ENCODE measurements at places on chromosomes 2 and 18. TPM values are rescaled to one million over a fixed set of nuclear protein-coding genes. Genes with fewer than 3 reads are reported as not detected.
A peak's percentile ranks its signal among the peaks of the same experiment; 100 is the strongest.

- DNase-seq: no peak
Measured at GRCh38 chr2:239876271-239876947, 148.7 kb downstream of the NDUFA10 start.

GRCh38 chr2:112840068-112840445, 3.5 kb upstream of the IL1B start:
- no peak for DNase-seq

DNA sequence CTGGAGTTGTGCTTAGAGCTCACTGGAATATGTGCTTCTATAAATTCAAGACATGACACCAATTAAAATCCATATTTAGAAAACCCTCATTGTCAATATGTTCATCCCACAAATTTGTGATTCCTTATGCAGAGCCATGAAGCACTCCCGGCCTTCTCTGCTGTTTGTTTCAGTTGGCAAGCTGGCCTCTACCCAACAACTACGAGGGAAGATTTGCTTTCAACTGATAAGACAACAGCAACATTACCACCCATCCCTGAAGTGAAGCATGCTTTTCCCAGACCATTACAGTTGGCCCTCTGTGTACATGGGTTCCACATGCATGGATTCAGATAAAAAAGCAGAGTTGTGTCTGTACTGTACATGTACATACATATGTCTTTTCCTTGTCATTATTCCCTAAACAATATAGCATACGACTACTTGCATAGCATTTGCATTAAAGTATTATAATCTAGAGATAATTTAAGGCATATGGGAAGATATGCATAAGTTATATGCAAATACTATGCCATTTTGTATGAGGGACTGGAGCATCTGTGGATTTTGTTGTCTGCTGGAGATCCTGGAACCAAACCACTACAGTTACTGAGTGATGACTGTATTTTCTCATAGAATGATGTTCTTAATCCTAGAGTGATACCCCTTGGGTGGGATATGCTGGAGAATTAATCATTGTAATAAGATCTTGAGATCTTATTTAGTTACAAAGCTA, 77.6 kb upstream of the MC2R start:
- DNase-seq: no peak

DNA sequence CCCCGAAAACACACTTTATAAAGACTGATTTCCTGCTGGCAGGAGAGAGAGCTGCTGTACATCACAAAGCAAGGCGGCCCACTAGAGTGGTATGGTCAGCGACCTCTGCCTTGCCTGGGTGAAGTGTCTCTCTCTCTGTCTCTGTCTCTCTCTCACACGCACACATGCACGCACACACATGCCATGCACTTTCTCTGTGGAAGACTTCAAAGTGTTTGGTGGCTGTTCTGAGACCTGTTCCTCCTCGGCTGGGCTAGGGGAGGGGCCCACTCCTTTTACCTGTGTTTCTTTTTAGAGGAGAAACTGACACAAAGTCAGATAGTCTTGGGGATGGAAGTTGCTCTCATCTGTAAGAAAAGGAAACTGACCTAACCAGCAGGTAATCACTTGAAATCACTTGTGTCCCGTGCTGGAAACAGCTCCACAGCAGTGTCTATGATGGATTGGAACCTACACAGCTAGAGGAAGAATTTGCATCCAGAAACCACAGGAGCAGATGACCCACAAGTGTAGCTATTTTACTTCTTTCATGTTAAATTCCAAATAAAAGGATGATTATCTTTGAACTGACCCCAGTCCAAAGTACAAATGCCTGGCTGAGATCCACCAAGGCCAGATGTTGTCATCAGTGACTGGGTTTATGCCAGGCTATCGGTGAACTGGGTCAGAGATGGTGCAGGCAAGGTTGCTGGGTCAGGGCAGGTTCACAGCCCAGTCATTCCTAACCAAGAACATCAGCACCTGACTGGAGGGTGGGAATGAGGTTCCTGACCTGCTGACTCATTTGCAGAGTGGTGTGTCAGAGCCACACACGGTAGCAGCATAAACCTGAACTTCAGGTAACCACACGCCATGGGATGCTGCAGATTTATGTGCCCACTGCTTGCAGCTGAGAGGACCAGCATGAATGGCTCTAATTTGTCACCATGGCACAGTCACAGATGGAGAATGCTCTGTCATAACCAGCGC, 63.0 kb downstream of the NPAS2 start:
- DNase-seq: peak; percentile 66

GRCh38 chr2:233929352-233930022, 12.3 kb downstream of the TRPM8 start:
- DNase-seq: no peak

DNA sequence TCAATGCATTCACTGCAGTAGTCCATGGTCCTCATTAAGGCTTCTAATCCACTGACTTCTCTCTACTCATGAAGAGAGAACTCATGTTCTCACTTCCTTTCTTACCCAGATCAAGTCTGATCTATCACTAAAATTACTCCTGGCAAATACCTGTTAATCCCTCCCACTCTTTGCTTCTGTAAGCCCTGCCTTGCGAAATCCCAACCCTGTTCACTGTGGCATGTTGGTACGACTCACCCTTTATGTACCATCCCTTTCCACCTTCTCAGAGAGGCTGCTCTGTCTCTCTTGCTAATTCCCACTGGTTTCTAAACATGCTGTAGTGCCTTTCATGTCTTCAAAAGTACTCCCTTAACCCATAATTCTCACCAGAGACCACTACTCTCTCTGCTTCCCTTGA, 272.2 kb upstream of the ACVR2A start:
- DNase-seq: no peak

DNA sequence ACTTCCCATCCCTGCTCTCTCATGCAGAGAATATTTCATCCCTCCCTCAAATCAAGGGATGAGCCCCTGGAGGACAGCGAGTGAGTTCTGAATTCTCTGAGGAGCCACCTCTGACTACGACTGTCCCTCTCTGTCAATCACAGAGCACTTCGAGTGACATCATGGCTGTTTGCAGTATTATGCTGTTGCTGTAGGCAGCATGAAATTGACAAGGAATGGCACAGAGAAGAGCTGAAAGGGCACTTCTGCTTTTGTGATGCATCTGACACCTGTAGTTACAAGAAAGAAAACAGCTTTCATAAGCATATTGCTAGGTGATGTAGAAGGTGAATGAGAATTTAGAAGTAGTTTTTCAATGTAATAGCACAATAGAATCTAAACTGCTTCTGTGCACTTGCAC, 166.9 kb downstream of the ARHGAP15 start:
- no peak for DNase-seq

DNA sequence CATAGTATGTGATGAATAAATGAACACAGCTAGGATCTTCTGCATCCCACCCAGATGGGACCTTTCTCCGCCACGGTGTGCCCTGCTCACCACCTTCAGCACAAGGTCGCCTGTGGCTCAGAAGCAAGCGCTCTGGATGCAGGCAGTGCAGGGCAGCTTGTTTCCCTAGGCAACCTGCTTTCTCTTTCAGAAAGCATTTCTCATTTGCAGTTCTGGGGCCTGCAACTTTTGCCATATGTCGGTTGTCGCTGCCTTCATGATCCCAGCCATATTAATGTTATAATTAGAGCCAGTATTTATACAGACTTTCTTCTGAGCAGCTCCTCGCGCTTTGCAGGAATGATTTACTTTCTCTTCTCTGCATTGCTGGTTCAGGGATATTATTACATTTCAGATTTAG, 692.8 kb downstream of the RNF144A start:
- no peak for DNase-seq

GRCh38 chr18:67961701-67962440, 445.4 kb upstream of the DSEL start:
- no peak for DNase-seq

DNA sequence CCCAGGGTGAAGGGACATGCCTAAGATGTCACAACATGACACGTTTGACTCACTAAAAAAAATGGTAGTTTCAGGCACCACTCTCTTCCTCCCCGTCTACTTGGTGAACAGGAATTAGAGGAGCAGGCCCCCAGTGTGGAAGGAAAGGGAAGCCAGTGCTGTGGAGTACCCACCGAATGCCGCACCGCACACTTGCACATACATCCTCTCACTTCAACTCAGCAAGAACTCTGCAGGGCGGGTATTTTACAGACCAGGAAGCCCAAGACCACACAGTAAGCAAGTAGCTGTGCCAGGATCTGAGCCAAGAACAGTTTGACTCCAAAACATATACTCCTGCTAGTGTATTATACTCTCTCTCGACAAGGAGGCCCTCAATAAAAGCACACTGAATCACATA, 69.8 kb downstream of the BCL2 start:
- DNase-seq: no peak

GRCh38 chr2:115603285-115603684, 1160.8 kb downstream of the DPP10 start:
- no peak for DNase-seq

DNA sequence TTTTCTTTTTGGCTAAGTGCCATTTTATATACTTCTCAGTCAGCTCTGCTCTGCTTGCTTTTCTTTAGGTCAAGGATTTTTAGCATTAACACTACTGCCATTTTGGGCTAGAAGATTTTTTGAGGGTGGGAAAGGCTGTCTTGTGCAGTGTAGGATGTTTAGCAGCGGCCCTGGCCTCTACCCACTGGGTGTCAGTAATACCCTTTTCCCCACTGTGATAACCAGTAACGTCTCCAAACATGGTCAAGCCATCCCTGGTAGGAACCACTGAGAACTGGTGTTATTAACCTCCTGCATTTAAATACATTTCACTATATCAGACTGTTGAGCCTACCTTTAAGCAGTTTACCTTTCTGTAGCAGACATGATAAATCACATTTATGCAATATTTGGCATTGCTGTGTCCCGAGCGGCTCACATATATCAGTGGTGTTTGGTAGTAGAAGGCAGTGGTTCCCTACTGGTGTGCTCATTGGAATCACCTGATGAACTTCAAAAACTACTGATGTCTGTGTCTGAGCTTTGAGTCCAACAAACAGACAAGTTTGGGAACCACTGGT, 70.5 kb downstream of the CEP192 start:
- DNase-seq: no peak

DNA sequence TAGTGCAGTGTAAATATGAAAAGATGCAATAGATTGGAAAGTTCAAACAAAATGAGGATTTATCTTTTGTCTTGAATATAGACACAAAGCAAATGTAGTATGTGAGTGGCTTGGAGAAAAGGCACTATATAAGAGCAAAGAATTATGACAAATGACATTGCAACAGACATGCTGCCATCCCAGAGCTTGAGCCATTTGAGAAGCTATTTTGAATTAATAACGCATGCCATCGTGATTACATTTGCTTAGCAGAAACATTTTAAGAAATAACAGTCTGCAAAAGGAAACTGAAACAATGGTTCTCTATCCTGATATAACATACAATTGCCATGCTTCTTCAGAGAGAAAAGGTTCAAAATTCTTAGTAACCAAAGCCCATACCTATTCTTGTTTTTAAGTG, 677.1 kb downstream of the ZEB2 start:
- DNase-seq: no peak

DNA sequence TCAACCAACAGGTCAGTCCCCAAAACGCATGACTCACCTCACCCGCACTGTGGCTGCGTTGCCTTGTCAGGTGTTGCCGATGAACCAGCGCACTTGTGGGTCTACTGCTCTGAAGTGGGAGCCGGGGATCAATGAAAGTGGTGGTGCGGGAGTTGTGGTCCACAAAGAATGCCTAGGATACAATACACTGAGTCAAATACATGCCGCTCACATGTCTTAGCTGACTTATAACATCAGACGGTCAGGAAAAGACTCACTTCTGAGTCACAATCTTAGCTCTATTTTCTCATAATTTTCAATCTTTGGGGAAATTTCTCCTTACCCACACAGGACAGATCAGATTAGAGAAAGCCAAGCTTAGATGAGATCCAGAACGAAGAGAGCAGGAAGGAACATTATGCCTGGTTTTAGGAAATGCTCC, 107.1 kb upstream of the STK17B start:
- no peak for DNase-seq

- peak; percentile 77 for DNase-seq
Measured at GRCh38 chr2:20642055-20642971, 8.6 kb downstream of the HS1BP3 start.

- DNase-seq: no peak
Measured at GRCh38 chr2:126664639-126665038, 8.7 kb downstream of the GYPC start.

DNA sequence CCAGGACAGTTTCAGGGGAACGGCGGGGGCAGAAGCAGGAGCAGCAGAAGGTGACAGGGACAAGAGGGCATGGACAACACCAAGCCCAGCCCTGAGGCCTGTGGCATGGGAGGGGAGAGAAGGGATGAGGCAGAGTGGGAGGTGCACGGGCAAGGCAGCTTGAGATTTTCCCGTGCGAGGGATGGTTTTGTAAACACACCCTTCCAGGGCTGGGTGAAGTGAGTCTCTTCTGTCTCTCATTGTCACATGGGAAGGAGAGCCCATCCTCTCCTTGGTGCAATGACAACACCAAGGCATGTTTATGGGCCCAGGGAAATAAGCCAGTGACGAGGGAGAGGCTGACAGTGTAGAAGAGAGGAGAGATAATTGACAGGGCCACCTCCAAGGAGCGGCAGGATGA, 69.6 kb upstream of the RIOK3 start:
- DNase-seq: no peak

Gene TXNDC2
- total RNA-seq: not detected

Gene FOXD4L1
- under 0.01 TPM for total RNA-seq

Gene ACADL
- total RNA-seq: not detected

Gene FSIP2
- under 0.01 TPM for total RNA-seq

Gene VAMP5
- total RNA-seq: 85.9 TPM
